Activated CD4-positive, alpha-beta T cell treated with anti-CD3 and anti-CD28 coated beads for 48 hours (primary cell): ENCODE measurements at places on chromosomes 3 and 15.

- no peak for DNase-seq
Observed at GRCh38 chr15:89130201-89130600, 41.9 kb downstream of the ABHD2 start.

DNA sequence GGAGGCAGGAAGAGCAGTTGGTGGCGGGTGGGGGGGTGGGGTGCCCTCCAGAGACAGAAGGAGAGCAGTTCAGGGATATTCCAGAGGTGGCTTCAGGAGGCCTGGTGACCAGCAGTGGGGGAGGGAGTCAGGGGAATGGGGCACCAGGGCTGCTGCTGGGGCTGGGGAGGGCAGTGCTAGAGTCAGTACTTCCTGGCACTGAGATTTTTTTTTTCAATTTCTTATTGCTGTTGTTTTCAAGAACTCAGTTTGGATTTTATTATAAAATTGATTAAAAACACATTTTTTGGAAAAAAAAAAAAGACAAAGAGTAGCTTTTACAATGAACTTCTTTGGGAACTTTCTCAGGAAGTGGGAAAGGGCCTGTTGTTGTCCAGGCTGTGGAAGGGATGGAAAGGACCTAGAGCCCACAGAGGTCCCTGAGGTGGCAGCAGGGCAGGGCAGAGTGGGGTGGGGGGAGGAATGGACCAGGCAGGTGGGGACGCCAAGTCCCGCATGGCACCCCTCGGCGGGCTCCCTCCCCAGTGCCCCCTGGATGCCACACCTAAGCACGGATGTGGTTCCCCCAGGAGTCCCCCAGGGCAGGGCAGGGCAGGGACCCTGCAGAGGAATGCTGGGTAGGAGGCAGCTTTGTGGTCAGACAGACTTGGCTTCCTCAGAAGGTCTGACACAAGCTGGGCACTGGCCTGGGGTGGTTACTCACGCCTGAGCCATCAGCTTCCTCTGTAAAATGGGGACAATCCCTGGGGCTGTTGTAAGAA is 8.5 kb upstream of the ANPEP start:
- DNase-seq, result no peak

- DNase-seq, result no peak
Observed at GRCh38 chr15:32682569-32682968, 35.2 kb upstream of the GREM1 start.

- DNase-seq, result no peak
Observed at GRCh38 chr15:40407330-40407990, 1.9 kb downstream of the IVD start.

DNA sequence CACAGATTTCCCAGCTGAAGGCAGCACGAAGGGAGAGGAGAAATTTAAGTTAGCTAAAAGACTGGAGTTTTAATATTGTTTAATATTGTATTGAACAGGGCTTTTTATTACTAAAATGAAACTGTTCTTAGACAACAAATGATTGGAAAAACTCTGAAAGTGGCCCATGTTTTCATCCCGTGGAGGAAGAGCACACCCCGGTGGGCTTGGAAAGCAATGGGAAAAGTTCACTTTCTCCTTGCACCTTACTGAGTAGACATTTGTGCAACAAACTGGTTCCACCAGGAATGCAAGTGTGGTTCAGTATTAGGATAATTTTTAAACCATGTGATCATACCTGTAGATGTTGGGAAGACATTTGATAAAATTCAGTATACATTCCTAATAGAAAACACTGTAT is 8.2 kb upstream of the ESYT3 start:
- DNase-seq, result no peak

DNA sequence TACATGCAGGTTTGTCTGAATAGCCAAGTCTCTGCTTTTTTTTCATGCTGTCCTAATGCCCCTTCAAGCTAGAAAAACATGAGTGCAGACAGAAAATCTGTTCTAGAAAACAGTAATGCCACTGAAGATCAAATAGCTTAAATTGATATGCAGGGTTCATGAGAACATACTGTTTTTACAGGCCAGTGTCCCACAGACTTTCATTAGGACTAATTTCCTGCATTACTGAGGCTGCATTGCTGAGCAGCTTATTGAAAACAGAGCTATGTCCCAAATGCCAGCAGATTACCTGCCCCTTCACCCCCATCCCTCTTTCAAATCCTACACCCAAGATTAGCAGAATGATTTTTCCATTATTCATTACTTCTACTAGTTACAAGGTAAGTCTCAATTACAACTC is 665 bp downstream of the TM4SF18 start:
- DNase-seq, result no peak

- DNase-seq, result no peak
Observed at GRCh38 chr15:101156509-101157159, 95.2 kb downstream of the CHSY1 start.

DNA sequence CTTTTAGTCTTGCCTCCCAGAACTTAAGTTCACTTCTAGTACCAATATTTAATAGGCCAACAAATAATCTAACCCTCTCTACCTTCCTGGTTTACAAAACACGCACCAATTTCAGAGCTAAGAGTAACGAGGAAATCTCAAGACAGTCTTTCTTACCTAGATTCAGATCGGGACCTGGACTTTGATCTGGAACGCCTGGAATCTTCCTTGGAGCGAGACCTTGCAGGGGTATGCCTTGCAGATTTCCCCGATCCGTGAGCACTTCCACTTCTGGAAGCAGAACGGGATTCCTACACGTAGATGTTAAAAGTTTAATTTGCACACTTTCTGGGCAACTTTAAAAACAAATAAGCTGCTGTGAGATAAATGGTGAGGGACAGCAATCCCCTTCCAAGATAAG is 11.4 kb downstream of the TRA2B start:
- no peak for DNase-seq

DNA sequence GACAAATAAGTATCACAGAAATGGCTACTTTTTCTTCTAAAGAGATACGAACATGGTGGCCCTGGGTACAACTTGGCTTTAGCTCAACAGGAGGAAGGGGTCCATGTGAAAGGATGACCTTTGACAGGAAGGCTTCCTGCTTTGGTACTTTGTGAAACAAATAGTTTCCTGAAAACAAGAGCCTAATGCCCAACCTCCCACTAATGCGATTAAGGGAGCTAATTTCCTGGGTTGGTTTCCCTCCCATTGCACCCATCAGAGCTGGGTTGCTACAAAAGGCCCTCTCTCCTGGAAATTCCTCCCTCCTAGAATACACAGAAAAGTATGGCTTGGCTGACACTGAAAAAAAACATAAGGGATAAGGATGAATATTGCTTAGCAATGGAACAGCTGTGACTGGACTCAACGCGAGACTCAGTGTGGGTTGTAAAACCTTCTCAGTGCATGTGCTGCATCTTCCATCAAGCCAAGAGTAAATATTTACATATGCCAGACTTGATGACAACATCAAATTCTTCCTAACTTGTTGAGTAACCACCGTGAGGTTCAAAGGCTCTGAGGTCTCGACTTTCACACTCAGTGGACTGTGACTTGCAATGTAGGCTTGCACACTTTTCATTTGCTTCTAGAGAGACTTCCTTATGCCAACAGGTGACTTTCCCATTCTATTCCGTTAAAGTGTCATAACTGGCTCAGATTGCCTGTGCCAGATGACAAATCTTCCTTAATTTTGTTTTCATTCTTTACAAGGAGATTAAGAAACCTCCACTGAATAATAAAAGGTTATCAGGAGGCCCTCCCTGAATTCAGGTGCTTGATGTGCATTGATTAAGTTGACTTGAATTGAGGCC is 60.1 kb downstream of the ADAMTS9 start:
- no peak for DNase-seq

DNA sequence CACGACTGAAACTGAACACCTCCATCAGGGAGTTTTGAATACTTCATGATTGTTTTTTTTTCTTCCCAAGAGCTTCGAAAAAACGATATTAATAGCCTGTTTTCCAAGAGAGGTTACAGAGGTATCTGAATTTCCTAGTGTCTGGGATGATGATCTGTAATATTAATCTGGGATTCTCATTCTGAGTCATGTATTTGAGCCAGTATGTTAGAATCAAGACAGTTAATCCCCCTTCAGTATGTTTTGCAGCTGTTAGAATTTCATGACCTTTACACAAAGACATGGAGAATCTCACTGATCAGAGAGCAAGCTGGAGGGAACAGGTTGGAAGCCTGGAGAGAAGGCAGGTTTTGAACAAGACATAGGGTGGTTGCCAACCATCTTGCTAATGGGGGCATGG is 234.5 kb upstream of the GAP43 start:
- no peak for DNase-seq

DNA sequence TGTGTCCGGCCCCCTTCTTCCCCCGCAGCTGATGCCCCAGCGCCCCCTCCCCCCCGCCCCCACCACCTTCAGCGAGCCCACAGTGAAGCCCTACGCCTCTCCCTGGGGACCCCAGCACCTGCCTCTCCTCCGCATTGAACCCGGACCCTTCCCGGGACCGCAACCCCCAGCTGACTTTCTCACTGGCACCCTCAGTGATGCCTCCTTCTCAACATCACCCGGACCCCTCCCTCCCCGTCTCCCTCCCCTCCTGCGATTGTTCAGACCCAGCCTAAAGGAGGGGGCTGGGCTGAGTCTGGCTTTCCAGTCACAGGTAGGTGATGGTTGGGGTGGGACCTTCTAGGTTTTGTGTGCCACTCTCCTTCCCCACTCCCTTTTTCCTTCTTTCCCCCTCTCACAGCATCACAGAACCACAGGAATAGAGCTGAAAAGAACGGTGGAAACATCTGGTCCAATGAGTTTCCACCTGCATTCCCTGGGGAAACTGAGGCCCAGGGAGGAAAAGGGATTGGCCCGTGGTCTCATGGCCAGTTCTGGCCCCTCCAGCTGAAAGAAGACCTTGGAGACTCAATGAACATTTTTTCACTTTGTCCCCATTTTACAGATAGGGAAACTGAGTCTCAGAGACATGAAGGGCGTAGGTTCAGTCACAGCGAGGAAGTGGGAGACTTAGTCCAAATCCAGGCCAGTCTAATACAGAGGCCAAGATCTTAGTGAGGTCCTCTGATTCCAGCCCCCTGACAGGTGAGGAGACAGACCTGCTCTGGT is 828 bp downstream of the CAND2 start:
- DNase-seq, result no peak

- peak; percentile 77 for DNase-seq
Observed at GRCh38 chr15:62847900-62848489, 194.6 kb upstream of the TPM1 start.

DNA sequence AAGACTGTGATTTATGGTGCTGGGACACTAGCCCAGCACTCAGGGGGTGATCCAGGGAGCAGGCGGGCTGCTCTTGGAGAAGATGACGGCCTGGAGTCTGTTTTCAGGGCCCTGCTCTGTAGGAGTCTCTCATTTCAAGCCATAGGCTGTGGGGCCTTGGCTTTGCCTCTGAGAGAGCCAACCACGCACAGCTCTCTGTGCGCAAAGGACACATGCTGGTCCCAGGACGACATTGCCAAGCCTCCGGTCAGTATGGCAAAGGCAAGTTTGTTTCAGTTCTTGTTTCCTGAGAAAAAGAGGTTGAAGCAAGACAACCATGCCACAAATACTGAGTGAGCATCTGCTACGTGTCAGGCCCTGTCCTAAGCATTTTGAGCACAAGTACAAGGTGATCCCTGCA is 197.1 kb downstream of the EPHB1 start:
- DNase-seq, result no peak

DNA sequence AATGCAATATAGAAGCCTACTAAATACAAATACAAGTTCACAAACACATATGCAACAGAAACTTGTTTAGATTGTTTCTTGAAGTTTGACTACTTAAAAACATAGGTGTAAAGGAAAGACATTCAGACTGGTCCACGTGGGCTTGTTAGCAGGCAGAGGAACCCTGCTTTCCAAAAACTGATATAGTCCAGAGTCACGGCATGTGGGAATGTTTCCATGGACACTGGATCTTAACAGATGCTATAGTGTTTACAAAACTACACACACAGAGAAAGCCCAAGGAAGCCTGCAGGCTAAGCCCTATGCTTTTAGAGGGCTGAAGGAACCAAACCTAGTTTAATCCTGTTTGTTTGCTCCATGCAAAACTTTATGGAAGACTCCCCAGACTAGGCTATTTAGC is 45.2 kb upstream of the LRRC58 start:
- DNase-seq, result no peak

DNA sequence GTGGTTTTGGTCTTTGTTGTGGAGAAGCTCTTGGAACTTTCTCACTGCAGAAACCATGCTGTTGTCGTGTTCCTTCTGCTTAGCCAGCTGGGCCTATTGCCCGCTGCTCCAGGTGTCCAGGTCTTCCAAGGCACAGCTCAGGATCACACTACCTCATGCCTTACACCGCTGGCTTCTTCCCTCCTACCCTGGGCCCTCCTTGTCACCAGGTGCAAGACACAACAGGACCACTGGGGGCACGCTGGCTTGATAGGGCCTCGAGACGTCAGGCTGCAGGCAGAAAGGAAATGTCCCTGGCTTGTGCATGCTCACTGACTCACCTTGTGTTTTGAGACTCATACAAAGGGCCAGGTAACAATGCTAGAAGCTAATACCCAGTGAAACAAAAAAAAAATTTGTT is 32.3 kb downstream of the PAQR9 start:
- DNase-seq, result peak; percentile 62

DNA sequence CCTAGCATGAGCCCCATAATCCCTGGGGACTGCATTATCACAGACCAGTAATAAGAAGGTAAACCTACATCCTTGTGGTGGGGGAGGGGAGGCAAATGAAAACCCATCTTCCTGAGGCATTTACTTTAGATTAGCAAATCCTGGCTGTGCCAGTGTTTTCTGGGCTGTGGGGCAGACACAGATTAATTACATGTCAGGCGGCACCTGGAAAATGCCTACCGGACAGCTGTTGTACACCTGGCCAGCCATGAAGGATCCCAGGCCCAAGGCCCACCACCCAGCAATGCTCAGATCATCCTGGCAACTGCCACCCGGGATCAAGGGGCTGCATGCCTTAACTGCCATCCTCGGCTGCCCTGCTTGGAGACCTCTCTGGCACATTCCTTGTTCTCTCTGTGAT is 59.1 kb upstream of the RASA2 start:
- no peak for DNase-seq

- DNase-seq, result no peak
Observed at GRCh38 chr3:76432396-76432795, 607.5 kb upstream of the ROBO2 start.

DNA sequence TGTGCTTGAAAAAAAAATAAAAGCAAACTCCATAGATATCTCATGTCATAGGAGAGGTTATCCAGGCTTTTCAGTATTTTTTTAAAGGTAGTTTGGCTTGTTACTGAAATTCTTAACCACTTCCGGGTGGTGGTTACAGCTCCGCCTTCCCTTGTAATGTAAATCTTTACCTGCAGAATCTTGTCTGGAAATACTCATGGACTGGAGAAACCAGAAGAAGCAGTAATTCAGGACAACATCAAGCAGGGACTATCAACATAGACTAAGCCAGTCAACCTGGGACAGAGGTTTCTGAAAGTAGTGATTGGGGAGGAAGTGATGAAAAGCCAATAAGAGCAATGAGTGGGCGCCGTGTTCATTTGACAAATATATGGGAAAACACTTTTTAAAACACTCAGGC is 78.9 kb upstream of the SKOR1 start:
- DNase-seq, result peak; percentile 14
